ENCODE measurements at places on chromosomes 6 and 20.

- no peak for DNase-seq
Measured at GRCh38 chr20:51756653-51757052, 11.5 kb downstream of the ATP9A start.

DNA sequence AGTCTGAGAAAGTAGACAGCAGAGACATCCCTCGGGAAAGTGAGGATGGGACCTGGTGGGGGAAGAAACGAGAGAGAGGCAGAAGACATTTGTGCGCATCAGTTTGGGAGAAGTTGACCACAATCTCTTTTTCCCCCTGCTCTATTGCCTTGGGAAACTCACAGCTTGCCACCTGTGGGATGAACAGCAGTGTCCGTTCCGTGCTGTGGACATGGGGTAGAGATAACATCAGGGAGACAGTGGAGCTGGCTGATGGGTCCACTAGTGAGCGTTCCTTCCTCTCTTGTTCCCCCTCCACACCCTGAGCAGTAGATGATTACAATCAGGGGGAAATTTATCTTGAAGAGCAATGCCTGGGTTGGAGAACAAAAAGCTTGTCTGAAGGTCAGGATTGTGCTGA lies 21.8 kb upstream of the RNF182 start:
- DNase-seq, result no peak

GRCh38 chr6:127518191-127518709 lies 885 bp downstream of the MTCL3 start:
- DNase-seq, result no peak

DNA sequence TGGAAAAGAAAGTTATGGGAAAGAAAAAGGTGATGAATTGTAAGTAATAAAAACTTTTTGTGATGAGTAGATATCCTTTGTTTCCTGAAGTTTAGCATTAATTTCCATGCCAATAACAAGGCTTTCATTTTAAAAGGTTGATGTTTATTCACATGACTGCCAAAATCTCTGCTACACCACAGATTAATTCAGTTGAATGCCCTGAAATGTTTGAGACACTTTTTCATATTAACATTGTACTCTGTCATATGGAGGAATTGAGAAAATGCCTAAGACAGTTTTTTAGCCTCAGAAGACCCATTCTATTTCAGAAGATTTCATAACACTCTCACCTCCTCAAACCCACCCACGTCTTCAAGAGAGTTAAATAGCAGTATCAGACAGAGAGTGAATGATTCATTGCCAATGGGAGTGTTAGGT lies 115.5 kb downstream of the ADGRG6 start:
- DNase-seq, result no peak

GRCh38 chr6:30730601-30731435 lies 10.7 kb downstream of the TUBB start:
- peak; percentile 91 for DNase-seq

- no peak for DNase-seq
Measured at GRCh38 chr6:144295981-144296767, 11.0 kb downstream of the UTRN start.

GRCh38 chr6:153553627-153554026 lies 422.5 kb upstream of the RGS17 start:
- DNase-seq, result no peak

DNA sequence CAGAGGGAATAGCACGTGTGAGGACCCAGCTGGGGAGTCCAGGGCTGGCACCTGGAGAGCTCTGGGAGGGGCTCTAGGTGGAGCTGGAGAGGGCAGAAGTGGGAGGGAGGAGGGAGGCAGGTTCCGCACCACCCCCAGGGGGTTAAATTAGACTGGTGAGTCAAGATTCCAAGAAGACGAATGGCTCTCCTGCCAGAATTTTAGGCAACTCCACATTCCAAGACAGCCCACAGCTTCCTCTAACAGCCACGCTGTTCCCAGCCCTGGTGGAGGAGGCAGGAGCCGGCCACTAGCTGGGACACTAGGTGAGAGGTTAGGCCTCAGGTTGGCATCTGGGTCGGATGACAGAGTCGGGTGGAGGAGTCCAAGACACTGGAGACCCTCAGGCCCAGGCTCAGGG lies 60.2 kb downstream of the TFAP2C start:
- no peak for DNase-seq

GRCh38 chr6:151916680-151917164 lies 109.2 kb downstream of the ESR1 start:
- DNase-seq, result no peak

- no peak for DNase-seq
Measured at GRCh38 chr6:3835785-3836184, 13.4 kb upstream of the FAM50B start.

- DNase-seq, result no peak
Measured at GRCh38 chr6:68502946-68503345, 132.1 kb upstream of the ADGRB3 start.

GRCh38 chr6:12962529-12962928 lies 246.0 kb downstream of the PHACTR1 start:
- no peak for DNase-seq

DNA sequence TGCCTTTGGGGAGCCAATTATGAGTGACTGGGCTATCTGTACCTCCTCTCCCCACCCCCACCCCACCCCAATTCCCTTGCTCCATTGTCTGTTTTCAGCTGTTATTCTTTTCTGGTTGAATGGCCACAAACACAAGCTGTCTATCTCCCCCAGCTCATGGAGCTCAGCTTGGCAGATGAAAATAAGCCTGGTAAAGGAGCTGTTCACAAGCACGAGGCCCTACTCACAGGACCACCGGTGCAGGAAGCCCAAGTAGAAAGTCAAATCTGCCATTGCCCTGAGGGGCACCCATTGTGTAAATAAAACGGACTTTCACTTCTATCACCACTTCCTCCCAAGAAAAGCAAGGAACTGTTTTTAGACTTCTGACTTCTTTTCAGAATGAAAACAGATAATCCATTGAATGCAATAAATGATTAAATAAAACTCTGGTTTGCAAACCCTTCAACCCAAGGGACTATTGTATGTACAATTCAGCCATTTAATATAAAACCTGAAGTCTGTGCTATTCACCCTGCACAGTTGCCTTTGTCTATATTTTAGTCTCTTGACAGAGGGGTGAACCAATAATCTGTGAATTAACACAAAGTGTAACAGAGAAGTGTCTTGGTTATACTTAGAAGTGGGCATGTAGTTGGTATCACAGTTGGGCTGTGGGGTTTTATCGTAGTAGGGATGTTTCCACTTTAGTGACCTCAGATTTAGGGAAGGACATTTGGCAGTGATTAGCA lies 27.7 kb downstream of the RIPOR2 start:
- DNase-seq, result no peak

GRCh38 chr20:32523613-32524213 lies 61.4 kb downstream of the NOL4L start:
- DNase-seq, result no peak

GRCh38 chr6:68476611-68477010 lies 158.5 kb upstream of the ADGRB3 start:
- no peak for DNase-seq

GRCh38 chr6:144063744-144064401 lies 31.5 kb downstream of the SF3B5 start:
- peak; percentile 87 for DNase-seq

Data from stimulated activated CD4-positive, alpha-beta T cell treated with anti-CD3 and anti-CD28 coated beads, Interleukin-1b, Interleukin-23, amount 100 ng/mL, for 48 hours (primary cell).